ENCODE measurements at places on chromosomes 11 and 22. TPM values are rescaled to one million over a fixed set of nuclear protein-coding genes. Genes with fewer than 3 reads are reported as not detected.

DNA sequence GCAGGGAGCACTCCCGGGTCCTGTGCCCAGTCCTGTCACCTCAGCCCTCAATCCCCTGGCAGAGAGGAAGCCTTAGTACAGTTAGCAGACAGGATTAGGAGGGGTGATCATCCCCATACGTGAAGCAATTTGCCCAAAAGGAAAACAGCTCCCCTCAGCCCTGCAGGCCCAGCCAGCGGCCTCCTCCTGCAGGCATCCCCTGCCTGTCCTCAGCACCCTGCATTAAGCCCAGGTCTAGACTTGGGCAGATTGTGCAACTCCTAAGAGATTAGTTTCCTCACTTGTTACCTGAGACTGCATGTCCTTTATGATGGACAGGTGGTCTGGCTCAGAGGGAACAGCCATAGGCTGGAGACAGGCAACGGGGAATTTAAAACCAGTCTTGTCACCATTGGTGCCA, 95.5 kb upstream of the TMEM45B start:
- no peak for DNase-seq

GRCh38 chr11:103295704-103296103, 186.5 kb downstream of the DYNC2H1 start:
- DNase-seq, result peak; percentile 5

DNA sequence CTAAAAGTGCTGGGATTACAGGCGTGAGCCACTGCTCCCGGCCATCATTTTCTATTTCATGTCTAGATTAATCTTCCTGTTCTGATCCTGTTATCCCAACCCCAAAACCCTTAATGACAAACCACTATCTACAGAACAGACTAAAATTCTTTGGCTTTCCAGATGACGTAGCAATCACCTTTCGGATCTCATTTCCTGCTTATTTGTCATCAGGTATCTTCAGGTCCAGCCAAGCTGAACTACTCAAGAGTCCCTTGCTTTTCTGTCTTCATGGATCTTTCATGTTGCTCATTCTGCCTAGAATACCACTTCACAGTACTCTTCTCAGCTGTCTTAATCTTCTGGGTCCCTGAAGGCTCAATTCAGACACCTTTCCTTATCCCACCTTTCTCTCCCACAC, 27.4 kb upstream of the IPO7 start:
- no peak for DNase-seq

GRCh38 chr11:46386674-46387073, 4.9 kb downstream of the CHRM4 start:
- DNase-seq, result no peak

DNA sequence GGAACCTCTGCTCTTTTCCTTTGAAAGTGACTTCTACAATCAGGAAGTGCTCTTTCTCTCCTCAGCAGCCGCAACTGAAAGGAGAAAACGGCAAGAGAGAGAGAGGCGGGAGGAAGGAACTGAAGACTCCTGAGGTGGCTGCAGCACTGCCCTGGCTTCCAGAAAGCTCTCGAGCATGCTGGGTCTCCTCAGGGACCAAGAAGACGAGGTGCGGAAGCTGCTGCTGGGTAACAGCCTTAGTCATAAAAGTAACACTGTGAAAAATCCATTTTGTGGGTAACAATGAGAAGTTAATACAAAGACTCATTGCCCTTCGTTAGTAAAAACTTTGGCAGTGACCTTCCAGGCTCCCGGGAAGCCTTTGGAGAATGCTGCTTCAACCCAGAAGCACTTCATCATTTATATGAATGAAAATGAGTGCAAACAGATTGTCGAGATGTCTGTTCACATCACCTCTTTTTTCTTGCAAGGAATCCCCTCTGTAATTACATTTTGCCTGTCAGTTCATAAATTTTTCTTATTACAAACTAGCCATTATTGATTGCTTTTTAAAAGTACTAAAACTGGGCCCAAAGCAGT, 473.4 kb downstream of the SOX6 start:
- DNase-seq, result no peak

DNA sequence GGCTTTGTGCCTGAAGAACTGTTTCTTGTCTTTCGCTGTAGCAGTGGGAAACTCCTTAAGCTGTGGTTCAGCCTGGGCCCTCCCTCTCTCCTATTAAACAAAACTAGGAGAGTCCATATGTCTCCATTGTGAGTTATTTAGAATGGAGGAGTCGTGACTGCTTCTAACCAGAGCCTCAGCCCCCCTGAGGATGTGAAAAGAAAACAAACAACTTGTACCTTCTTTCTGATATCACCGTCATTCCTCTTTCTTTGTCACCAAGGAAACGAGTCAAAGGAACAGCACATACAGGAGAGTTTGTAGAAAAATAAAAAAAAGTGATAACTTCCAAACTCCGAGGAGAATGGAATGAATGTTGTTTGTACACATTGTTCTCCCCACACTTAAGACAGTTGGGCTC, 11.6 kb upstream of the EXT2 start:
- no peak for DNase-seq

GRCh38 chr11:42205518-42205917, 746.1 kb upstream of the LRRC4C start:
- no peak for DNase-seq

- DNase-seq, result peak; percentile 61
Measured at GRCh38 chr11:11993839-11994238, 14.6 kb downstream of the DKK3 start.

- DNase-seq, result no peak
Measured at GRCh38 chr11:78011301-78011700, 11.8 kb downstream of the KCTD14 start.

- peak; percentile 79 for DNase-seq
Measured at GRCh38 chr11:12838463-12839123, 164.4 kb downstream of the TEAD1 start.

DNA sequence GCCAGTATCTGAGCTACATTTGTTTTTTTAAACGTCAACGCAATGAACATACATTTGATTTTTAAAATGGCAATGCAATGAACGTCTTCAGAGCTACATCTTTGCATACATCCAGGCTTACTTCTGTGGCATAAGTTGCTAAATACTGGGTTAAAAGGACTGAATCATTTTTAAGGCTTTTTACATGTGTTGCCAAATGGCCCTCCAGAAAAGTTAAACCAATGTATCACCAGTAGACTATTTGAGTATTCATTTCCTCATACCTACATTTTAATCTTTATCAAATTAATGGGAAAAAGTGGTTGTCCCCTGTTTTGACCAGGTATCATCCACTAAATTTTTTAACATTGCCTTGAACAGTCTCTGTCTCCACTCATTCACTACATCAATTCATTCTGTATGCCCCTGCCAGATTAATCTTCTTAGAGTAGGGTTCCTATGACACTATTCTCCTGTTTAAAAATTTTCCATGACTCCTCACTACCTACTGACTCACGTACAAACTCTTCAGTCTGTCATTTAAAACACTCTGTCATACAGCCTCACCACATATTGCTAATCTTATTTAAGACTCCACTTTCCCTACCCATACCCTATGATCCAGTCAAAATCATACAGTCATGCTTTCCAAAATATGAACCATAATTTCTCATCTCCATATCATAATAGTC, 12.4 kb upstream of the PRRG4 start:
- DNase-seq, result no peak

- DNase-seq, result no peak
Measured at GRCh38 chr11:131042041-131042390, 125.7 kb upstream of the SNX19 start.

DNA sequence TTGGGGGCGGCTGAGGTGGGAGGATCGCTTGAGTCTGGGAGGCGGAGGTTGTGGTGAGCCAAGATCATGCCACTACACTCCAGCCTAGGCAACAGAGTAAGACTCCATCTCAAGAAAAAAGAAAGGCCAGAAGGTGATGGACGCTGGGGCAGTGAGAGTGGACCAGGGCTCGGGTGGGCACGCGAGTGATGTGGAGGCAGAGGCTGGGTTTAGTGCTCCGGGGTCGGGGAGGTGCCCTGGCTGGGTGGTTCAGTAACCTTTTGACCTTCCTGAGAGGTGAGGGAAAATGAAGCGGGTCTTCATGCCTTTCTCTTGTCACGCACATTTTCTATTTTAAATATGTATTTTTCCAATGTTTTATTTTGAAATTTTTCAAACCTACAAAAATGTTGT, 45.1 kb downstream of the ST14 start:
- no peak for DNase-seq

DNA sequence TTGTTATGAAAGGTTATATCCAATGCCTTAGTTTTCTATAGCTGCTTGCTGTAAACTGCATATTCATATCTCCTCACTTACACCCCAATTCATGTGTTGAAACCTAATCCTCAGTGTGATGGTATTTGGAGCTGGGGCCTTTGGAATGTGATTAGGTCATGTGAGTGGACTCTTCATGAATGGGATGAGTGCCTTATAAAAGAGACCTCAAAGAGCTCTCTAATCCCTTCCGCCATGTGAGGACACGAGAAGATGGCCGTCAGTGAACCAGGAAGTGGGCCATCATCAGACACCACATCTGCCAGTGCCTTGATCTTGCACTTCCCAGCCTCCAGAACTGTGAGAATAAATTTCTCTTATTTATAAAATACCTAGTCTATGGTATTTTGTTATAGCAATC, 79.3 kb downstream of the CYP2R1 start:
- DNase-seq, result no peak

DNA sequence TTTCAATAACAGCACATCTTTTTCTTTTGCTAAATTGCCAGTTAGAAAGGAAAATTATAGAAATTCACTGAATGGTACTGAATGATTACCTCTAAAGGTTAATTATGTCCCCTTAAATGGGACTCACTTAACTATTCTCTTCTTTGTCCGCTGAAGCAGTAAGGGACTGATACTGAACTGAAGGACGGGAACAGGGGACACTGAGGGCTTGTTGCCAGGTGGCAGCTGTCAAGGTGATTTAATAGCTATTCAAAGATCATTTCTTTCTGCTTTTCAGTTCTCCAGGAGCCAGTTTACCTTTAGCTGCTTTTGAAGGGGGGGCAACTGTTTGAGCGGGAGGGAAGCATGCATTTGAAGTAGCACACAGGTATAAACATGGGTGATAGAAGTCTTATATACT, 325.4 kb upstream of the CCDC90B start:
- no peak for DNase-seq

GRCh38 chr22:19592464-19592863, 68.3 kb upstream of the CLDN5 start:
- DNase-seq, result no peak

GRCh38 chr22:19982991-19983578, 33.5 kb downstream of the ARVCF start:
- no peak for DNase-seq

GRCh38 chr11:36425561-36426081, 84.5 kb downstream of the TRAF6 start:
- no peak for DNase-seq

Gene CYTH4
- total RNA-seq, result 0.72 TPM

Gene ZC3H7B
- total RNA-seq, result 45.9 TPM

Gene ZBED5
- 30.3 TPM for total RNA-seq

Gene SLC5A4
- total RNA-seq, result not detected

Gene P2RY2
- total RNA-seq, result 0.18 TPM

Gene SERPING1
- 77.0 TPM for total RNA-seq

Gene POU2AF1
- total RNA-seq, result not detected

Gene TBX10
- not detected for total RNA-seq

Gene LDHAL6A
- total RNA-seq, result not detected

Gene RASL10A
- total RNA-seq, result not detected

Gene GATD1
- 40.6 TPM for total RNA-seq

Gene SLC6A5
- not detected for total RNA-seq

Gene TRIOBP
- 151 TPM for total RNA-seq

Data from fibroblast of the aortic adventitia (primary cell).